OCI-LY7 (cell line): ENCODE measurements at places on chromosomes 1 and 21.

- no peak for DNase-seq
Observed at GRCh38 chr1:185546029-185546428, 188.2 kb upstream of the HMCN1 start.

DNA sequence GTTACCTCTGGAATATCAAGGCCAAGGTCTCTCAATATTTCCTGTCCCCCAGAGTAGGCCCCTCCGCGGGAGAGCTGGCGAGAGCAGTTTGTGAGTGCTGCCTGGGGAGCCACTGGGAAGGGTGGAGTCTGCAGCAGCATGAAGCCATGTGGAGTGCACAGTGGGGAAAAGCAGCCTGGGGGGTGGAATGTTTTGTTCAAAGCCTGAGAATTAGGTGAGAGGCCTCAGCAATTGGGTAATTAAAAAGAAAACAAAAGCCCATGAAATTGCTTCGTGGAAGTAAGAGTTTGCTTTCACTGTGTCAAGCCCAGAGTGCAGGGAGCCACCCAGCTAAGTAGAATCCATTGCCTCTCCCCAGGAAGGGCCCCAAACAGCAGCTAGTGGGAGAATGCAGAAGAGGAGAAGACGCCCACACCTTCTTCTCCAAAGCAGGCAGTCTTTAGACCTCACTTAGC, 30.2 kb upstream of the DISC1 start:
- DNase-seq, result no peak

GRCh38 chr1:18511149-18511873, 30.6 kb downstream of the KLHDC7A start:
- no peak for DNase-seq

GRCh38 chr1:237093691-237094090, 51.7 kb downstream of the RYR2 start:
- no peak for DNase-seq

GRCh38 chr1:30952098-30952497, 43.5 kb upstream of the SDC3 start:
- no peak for DNase-seq

- no peak for DNase-seq
Observed at GRCh38 chr1:116466810-116467557, 93.9 kb downstream of the ATP1A1 start.

- no peak for DNase-seq
Observed at GRCh38 chr1:42260376-42261070, 74.5 kb downstream of the FOXJ3 start.

DNA sequence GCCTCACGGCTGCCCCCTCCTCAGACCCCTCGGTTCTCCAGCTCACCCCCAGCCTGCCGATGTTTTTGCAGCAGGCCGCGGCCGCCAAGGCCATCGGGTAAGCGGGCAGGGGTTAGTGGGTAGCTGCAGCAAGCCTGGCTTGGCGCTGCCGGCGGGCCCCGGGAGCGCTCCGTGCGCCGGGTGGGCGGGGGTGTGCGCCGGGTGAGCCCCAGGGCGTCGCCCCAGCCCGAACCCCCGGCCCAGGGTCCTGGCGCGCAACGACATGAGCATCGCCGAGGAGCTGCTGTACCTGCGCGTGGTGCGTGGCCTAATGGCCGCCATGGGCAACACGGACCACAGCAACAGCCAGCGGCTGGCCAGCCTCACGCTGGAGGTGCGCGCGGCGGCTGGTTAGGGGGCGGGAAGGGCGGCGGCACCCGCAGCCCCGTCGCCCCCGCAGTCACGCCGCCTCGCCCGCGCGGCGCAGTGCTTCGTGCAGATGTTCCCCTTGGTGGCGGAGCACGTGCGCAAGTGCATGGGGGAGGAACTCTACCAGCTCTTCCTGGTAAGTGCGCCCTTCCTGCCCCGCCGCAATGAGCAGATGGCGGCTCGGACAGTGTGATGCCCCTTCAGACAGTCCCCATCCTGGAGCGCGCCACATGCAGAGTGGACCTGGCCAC, 6.5 kb downstream of the RNU5D-1 start:
- no peak for DNase-seq

DNA sequence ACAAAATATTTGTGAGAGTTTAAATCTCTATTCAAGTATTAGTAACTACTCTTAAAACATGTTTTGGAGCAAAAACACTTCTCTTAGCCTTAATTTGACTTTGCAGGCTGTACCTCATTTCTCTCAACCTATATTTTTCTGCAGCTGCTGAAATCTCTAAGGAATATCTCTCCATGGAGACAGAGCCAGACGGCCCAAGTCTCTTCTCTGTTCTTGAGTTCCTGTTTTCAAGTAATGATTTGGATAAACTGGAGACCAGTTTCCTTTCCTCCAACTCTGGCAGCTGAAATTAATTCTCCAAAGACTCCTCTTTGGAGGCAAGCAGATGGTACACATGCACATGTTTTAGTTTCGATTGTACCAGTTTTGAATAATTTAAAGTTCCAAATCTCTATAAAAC, 659.7 kb upstream of the NEGR1 start:
- no peak for DNase-seq

GRCh38 chr1:148010527-148010926, 82.3 kb downstream of the GPR89B start:
- DNase-seq, result no peak

GRCh38 chr1:44786138-44786840, 1.7 kb downstream of the BEST4 start:
- peak; percentile 78 for DNase-seq

- no peak for DNase-seq
Observed at GRCh38 chr1:187417520-187417919, 588.8 kb downstream of the PLA2G4A start.

GRCh38 chr1:1777950-1778662, at the start of gene NADK:
NADK (minus strand) TSS chr1:1778470; CDS start chr1:1765406, 13,064 bp downstream.
- peak; percentile 84 for DNase-seq

- no peak for DNase-seq
Observed at GRCh38 chr1:221241592-221241991, 362.3 kb downstream of the HLX start.

GRCh38 chr1:10541286-10541685, 66.5 kb downstream of the PEX14 start:
- DNase-seq, result no peak

DNA sequence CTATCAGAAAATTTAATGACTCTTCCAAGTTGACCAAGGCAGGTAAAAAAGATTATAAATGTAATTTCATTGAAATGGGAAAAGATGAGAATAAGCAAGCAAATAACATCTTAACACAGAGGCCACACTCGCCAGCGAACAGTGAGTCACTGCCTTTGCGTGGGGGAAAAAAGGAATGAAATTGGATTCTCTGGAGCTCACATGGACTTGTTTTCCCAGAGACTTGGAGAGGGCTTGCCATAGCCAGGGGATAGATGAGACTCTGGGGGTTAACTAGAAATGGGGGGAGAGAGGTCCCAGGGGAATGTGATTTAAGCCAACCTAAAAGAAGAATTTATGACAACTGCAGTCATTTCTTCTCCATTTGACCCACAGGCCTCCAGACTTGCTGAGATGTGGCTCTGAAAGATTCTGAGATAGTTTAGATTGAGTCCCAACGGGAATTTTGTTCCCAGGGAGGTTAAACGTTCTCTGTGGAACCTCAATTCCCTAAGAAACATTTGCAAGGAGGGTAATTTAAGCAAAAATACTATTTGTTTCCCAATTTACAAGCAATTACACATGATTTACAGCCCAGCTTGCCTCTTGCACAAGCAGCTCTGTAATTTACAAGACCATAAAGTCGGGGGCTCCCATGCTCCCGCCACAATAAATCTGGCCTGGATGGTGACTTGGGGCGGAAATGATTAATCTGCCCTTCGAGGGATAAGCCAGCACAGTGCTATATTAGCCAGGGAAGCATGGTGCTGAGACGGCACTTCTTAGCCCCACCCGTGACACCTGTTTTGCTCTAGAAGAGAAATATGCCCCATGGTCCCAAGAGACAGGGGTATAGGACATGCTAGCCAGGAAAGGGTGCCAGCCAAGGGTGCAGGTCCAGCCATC, 68.8 kb downstream of the GRIK3 start:
- DNase-seq, result no peak

GRCh38 chr1:31302709-31303441, 6.0 kb downstream of the ZCCHC17 start:
- no peak for DNase-seq

- DNase-seq, result no peak
Observed at GRCh38 chr1:107793896-107794453, 171.0 kb downstream of the VAV3 start.

DNA sequence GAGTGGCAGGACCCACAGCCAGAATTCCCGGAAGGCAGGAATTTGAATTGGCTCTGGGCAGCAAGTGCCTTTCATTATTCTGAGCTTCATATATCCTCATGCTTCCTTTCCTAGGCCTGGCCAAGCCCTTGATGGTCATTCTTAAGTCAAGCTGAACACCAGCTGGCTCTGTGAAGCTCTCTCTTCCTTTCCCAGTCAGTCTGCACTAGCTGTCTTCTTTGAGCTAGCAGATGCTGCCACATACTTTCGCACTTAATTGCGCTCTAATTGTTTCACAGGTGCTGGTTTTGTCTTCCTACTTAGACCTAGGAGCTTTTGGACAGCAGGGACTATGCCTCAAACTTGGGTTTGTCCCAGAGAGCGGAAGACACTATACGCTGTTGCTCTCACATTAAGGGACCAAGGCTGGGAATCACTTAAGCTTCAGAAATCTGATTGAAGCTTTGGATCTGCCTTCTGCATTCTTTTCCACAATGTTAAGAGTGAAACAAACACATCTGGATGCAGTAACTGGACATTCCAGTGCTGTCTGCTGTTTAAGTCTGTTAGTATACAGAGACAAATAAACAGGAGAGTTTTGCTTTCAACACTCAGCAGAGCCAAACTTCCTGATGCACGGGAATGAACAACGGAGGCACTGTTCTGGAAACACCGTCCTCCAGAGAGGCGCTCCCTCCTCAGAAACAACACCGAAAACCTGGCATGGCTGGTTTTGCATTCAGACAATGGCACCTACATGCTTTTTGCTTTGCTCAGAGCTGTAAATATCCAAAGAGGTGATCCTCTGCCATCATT, 2.2 kb downstream of the TLR5 start:
- no peak for DNase-seq

DNA sequence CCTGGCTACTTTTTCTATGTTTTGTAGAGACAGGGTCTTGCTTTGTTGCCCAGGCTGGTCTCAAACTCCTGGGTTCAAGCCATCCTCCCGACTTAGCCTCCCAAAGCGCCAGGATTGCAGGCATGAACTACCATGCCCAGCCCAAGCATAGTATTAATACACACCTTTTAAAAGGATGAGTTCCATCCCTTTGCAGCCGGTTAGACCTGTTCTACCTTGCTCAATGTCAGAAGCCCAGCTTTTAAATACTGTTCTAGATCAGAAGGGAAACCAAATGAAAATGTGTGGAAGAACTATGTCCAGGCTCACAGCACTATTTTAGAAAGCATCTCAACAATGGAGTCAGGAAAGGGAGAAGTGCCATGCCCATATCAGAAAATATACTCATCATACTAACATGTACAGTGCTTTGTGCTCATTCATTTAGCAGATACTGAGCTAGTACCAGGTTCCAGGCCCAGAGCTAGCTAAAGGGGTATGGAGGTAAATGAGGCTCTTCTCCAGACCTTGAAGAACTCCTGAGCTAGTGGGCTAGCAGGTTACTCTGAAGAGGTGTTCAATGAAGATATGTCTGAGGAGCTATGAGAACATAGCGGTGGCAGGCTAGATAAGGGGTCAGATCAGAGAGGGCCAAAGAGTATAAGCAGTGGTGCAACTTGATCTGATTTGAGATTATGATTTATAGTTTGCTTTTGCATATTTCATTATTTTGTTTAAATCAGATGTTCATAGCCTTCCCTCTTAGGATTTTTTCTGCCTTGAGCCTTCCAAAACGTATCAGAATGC, 78.2 kb downstream of the RNF220 start:
- no peak for DNase-seq

DNA sequence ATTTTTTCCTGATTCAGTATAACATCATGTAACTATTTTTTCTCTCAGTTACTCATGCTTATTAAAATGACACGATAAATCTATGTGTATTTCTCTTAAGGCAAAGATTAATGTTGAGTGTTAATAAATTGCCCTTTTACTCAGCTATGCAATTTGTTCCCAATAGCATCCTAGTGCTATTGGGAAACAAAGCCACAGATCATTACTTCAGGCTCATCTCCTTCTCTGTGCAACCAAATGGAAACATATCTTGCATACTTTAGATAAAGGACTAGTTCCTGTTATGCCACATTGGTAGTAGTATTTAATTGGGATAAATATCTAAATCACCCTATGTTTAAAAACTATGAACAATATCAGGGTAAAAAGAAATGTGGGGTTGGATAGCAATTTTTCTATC, 106.2 kb downstream of the PLPPR4 start:
- DNase-seq, result no peak

DNA sequence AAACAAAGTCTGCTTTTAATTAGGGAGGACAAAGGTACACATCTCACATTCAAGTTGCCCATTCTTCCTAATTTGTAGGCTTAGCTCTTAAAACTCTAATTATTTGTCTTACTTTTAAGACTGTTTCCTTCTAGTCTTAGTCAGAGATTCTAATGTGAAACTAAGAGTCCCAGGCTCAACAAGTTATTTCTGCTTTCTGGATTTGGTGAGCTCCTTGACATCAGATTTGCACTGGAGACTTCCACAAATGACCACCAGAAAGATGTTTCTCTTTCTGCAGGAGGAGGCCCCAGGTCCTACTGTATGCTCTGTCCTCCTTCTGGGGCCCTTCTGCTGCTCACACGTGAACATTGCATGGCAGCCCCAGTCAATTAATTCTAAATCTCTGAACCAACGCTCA, 194.2 kb upstream of the JUN start:
- no peak for DNase-seq

DNA sequence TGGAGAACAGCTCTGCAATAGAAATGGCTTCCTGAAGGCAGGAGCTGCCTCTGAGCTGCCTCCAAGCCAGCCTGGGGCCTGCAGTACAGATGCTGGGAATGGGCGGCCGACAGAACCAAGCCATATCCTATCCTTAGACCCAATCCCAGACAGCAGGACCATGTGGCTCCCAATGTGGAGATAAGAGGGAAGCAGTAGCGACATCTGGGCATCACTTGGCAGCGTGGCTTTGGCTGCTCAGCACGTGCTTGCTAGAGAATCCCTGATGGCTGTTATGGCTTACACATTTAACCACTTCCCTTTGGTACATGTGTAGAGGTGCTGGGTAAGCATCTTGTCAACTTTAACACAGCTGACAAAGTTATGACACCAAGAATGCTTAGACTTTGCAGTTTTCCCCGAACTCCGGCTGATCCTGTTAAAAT, 87.7 kb downstream of the MAN1C1 start:
- DNase-seq, result peak; percentile 16

DNA sequence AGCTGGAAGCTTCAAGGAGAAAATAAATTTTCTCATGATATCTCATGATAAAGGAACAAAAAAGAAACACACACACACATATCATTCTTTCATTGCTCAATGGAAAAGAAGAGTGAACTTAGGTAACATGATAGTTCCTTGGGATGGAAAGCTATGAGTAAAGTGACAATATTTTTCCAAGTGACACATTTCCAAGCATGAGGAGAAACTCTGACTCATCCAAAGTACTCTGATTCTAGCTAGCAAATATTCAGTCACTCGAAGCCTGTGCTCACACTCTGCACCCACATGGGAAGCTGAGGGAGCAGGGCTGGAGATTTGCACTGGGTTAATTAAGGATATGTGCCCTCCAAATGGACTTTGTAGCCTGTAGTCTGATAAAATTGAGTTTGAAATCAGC, 222.4 kb downstream of the LRRC40 start:
- no peak for DNase-seq
